ENCODE measurements at places on chromosomes 7 and 10.

DNA sequence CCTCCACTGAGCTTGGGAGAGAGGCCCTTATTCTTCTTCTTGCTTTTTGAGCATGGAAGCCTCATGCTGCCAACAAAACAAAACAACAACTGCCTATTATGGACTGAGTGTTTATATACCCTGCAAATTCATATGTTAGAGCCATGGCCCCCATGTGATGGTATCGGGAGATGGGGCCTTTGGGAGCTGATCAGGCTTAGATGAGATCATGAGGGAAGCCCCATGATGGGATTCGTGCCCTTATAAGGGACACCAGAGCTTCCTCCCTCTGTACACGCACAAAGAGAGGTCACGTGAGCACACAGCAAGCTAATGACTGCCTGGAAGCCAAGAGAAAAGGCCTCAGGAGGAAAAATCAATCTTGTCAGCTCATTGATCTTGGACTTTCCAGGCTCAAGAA lies 235.0 kb downstream of the FANK1 start:
- no peak for DNase-seq

DNA sequence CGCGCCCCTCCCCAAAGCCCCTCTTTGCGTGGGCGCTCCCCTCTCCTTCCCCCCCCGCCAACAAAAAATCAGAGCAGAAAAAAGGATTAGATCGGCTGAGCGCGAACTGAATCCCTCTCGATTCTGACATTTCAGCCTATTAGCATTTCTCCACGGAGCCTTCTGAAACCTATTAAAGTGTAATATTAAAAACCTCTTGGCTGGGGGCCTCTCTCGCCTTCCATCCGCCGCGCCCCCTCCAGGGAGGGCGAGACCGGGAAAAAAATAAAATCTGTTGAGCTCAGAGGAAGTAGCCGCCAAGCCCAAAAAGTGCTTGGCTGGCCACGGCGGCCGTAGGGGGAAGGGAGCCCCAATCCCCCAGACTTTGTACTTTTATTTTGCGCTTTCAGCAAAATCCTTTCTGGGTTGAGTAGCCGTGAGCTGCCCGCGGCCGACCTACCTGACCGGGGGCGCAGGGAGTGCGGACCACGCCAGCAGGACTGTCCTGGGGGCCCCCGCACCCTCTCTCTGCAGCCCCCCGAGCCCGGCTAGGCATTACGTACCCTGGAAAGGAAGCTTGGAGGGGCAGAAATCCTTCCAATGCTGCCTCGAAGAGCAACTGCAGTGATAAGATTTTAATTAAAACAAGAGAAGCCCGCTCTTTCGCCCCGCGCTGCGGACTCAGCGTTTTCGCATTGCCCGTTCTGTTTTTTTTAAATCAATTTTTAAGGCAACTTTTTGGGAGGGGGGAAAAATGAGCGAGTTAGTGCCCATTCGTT lies 1.3 kb upstream of the TNRC18 start:
- no peak for DNase-seq

GRCh38 chr10:128364631-128365030 lies 238.4 kb upstream of the MKI67 start:
- DNase-seq: no peak

DNA sequence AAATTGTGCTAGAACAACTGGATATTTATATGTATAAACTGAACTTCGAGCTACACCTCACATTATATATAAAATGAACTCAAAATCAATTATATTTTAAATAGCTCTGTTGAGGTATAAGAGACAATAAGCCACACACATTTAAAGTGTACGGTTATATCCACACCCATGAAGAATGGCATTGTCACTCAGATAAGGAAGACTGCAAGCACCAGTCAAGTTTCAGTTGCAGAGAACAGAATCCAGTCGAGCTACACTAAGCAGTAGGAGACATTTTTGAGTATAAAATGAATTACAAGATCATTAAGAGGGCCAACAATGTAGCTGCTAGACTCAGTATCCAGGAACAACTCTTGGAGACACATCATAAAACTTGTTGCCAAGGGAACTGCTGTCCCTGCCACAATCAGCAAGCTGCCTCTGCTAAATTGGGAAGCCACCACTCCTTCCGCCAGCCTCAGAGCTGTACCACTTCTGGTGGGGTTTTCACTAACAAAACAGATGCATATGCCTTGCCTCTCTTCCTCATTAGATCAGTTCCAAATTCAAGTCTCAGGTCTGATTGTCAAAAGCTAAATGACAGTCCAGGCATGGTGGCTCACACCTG lies 19.6 kb upstream of the GPNMB start:
- no peak for DNase-seq
